ENCODE measurements at places on chromosomes 16 and 17.

DNA sequence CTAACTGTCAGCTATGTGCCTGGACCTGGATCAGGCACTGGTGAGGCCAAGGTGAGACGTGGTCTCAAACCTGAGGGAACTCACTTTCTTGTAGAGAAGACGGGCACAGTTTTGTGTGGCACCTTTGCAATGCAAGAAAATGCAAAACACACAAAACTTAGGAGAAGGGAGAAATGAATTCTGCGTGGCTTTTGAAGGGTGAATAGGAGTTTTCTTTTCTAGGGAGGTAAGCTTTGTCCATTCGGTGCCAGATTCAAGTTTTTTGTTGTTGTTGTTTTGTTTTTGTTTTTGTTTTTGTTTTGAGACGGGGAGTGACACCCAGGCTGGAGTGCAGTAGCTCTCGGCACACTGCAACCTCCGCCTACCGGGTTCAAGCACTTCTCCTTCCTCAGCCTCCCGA lies 1.4 kb downstream of the TOM1L1 start:
- no peak for DNase-seq

- DNase-seq = no peak
Observed at GRCh38 chr17:36661047-36661666, 59.8 kb downstream of the MRM1 start.

- DNase-seq = no peak
Observed at GRCh38 chr17:10737168-10737622, 7.4 kb upstream of the TMEM220 start.

DNA sequence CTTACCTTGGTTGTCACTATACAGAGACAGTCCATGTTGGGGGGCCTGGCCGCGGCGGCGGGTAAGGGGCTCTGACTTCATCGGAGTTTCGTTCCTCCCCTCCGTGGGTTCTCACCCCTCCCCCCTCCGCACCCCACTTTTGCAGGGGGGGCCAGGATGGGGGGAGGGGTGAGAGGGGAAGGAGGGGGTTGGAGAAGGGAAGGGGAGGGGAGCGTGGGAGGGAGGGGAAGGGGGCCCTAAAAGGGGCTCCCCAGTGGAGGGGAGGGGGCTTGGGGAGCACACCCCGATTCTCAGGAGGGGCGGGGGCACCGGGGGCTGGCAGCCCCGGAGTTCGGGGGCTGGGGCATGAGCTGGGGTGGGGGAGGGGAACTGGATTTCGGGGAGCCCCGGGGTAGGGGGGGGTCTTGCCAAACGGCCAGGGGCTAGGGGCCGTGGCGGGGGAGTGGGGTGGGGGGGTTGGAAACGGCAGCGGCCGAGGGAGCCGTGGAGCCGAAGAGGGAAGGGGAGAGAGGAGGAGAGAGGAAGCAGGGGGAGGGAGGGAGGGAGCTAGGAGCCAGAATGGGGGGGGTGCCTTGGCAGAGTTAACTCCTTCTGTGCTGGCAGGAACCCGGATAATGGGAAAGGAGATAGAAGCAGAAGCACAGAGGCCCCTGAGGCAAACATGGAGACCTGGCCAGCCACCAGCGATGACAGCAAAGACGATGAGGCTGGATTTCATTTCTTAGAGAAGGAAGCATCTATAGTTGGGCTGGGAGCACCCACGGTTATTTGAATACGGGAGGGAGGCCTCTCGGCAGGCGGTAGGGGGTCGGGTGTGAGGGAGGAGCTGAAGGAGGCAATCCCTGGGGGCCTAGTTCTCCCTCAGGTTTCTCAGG lies 2.3 kb downstream of the DLG4 start:
- no peak for DNase-seq

GRCh38 chr16:77721752-77722308 lies 484 bp upstream of the NUDT7 start:
- DNase-seq = no peak

DNA sequence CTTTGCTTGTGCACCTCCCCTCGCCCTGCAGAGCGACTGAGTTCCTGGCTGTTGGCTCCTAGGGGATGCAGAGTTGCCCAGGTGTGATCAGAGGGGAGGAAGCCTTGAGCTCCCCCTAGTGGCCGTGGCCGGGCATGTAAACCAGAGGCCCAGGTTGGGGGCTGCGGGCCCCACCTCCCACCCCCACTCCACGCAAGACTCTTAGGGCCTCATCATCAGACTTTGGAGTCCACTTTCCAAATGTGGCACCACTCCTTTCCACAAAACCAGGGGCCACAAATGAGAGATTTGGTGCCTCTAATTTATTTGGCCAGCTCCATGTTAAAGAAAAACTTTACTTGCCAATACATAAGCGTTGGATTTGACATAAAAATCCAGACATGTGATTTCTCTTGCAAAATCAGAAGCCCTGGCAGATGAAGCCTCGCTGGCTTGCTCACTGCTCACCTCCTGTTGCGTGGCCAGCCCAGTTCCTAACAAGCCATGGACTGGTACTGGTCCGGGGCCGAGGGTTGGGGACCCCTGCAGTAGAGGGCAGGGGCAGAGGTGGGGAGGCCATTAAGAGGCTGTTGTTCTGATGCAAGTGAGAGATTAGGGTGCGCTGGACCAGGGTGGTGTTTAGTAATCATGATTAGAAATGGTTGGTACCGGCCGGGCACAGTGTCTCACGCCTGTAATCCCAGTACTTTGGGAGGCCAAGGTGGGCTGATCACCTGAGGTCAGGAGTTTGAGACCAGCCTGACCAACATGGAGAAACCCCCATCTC lies 28.7 kb upstream of the GAS7 start:
- peak; percentile 26 for DNase-seq

- DNase-seq = no peak
Observed at GRCh38 chr17:74453665-74454196, 12.7 kb upstream of the CD300A start.

GRCh38 chr17:42179335-42179734 lies 1.6 kb downstream of the KCNH4 start:
- DNase-seq = no peak

- no peak for DNase-seq
Observed at GRCh38 chr16:62978451-62978850, 942.2 kb upstream of the CDH8 start.

DNA sequence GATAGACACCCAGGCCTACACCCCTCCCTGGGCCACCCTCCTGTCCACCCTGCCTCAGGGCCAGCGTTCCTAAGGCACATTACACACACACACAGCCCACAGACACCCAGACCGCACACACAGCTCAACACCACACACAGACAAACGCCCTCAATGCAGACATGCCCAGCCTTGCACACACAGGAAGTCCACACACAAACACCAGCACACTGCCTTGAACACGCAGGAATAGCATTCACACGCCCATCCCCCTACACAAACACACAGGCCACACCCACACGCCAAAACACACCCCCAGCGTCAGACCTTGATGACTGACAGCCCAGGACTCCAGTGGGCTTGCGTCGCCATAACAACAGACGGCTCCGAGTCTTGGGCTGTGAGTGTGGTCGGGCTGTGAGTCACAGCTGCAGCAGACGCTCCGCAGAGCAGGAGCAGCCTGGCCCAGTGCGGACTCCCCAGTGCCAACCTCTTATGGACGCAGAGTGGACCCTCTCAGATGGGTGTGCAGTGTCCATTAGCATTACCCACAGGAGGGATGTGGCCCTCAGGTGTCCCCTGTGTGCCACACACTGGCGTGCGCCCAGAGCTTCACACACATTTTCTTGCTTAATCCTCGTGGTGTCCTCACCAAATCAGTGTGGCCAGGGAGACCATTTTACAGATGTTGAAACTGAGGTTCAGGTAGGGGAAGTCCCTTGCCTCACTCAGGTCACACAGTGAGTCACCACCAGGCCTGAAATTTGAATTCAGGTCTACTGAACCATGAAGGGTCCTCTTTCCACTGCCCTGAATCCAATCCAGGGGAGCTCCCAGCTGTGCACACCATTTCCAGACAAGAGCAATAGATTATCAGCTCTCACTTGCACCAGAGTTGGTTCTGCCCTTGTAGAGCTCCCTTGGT lies 17.8 kb upstream of the RAI1 start:
- DNase-seq = peak; percentile 63

- DNase-seq = no peak
Observed at GRCh38 chr17:43169561-43170139, 1.4 kb upstream of the NBR1 start.

DNA sequence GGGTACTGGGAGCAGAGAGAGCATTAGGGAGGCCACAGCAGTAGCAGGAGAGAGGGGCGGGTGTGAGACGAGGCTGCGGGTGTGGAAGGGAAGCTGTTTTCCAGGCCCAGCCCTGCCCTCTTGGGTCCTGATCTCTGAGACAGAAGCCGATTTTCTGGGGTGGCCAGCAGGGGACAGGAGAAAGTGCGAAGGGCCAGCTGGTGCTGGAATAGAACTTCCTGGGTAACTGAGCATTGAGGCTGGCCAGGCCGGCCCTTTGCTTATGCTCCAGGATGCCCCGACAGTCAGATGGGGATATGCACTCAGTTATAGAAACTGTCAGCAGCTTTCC lies 804 bp downstream of the BTBD17 start:
- no peak for DNase-seq

DNA sequence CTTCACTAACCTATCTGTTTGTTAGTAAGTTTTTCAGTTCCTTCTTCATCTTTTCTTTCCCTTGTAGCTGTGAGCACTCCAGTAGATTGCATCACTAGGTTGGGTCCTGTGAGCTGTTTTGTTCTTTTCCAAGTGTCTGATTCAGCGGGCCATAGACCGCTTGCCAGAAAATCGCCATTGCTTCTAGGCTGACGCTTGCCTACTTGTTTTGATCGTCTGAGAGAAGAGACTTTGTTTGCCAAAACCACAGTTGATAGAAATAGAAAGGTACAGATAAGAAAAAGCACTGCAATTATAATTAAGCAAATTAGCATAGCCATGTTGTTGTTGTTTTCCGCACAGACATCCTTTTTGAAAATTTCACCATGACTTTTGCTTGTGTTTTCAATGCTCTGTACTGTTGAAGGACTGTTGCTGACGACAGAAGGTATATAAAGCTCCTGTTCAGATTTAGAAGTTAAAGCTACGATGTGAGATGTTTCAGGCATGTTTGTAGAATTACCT lies 3.1 kb downstream of the EVI2A start:
- DNase-seq = peak; percentile 18

- DNase-seq = no peak
Observed at GRCh38 chr17:28871056-28871579, 16.3 kb downstream of the ERAL1 start.

DNA sequence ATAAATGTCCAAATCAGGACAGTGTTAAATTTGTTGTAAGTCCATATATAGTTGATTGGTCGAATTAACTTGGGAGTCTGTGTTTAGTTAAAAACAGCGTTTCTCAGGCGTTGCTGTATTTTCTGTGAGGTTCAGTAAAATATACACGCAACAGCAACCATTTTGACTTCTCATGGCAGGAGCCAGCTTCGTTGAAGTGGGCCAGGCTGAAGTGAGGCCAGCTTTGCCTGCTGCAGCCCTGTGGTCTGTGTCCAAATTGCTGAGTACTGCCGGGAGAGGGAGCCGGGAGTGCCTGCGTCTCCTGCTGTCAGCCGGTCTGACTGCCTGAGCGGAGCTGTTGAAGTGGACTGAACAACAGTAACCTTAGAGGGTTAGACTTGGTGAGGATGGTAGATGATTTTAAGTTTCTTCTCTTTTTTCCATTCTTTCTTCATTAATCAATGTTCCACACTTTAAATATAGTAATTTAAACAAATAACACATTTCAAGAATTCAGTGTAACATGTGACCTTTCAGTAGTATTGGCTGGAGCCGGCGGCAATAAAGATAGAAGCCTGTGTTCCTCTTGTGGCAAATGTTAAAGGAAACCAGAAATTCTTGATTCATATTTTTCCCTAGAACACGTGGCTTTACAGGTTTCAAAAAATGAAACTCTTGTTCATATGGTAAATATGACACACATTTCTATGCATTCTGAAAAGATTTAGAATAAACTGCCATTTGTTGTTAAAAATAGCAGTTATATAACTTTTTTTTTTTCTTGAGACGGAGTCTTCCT lies 37.0 kb upstream of the ZNF750 start:
- no peak for DNase-seq

DNA sequence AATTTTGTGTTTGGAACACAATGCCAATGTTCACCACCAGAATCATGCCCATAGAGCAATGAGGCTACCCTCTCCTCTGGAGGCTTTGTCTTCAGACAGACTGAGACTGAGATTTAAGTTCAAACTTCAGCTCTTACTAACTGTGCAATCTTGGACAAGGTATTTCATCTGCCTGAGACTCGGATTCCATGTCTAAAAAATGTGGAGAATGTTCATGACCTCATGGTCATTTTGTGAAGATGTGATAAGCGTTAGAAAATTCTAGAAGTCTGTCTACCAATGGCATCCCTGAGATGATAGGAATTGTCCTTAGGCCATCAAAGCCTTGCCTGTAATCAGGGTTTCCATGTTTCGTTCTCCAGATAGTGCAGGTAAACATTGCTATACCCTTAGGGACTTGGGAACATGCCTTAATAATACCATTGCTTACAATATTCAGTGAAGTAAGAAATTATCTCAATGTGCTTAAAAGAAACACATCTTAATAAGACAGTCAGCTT lies 388.2 kb upstream of the MAF start:
- DNase-seq = no peak

- DNase-seq = no peak
Observed at GRCh38 chr16:48361012-48361411, 24.2 kb downstream of the SIAH1 start.

- DNase-seq = no peak
Observed at GRCh38 chr17:48544349-48545021, 424 bp downstream of the HOXB2 start.

DNA sequence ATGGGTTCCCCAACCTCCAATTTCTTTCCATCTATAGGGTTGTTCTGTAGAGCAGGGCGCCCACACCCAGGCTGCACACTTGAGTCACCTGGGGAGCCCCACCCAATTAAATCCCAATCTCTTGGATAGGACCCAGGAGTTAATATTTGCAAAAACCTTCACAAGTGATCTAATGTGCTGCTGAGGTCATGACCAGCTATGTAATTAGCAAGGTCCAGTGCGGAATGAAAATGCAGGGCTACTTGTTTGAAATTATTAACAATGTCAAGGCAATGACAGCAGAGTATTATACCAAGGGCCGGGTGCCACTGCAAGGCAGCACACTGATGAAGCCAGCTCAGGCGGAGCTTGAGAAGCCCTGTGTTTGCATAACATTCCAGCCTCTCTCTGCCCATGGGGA lies 302.7 kb downstream of the MAF start:
- DNase-seq = no peak

- no peak for DNase-seq
Observed at GRCh38 chr16:22214889-22215288, 8.8 kb downstream of the EEF2K start.

GRCh38 chr17:4969551-4970173 lies 2.0 kb upstream of the SPAG7 start:
- DNase-seq = no peak

DNA sequence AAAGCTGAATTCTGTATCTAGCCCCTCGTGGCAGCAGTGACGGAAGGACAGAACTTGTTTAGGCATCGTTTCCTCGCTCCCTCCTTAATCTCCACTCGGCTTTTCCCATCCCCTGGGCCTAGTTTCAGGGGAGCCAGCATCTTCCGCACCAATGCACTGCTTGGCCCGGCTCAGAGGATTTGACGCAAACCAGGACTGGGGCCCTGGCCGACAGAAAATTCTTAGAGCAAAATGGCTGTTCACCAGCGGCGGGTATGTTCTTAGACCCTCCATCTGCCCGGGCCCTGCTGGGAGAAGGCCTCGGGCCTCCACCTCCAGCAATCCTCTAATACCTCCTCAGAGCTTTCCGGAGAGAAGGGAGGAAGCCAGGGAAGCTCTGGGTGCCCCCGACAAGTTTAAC lies 54.6 kb downstream of the TBC1D16 start:
- DNase-seq = no peak

Data from stimulated activated CD8-positive, alpha-beta memory T cell treated with anti-CD3 and anti-CD28 coated beads, Interleukin-4, amount 100 ng/mL, for 1 hour (primary cell).